ENCODE measurements at places on chromosomes 6 and 20.

- DNase-seq, result no peak
Measured at GRCh38 chr6:144189351-144189750, 39.0 kb downstream of the STX11 start.

- no peak for DNase-seq
Measured at GRCh38 chr6:111573892-111574797, 31.5 kb downstream of the TRAF3IP2 start.

GRCh38 chr6:169175360-169175887, 78.2 kb downstream of the THBS2 start:
- DNase-seq, result no peak

DNA sequence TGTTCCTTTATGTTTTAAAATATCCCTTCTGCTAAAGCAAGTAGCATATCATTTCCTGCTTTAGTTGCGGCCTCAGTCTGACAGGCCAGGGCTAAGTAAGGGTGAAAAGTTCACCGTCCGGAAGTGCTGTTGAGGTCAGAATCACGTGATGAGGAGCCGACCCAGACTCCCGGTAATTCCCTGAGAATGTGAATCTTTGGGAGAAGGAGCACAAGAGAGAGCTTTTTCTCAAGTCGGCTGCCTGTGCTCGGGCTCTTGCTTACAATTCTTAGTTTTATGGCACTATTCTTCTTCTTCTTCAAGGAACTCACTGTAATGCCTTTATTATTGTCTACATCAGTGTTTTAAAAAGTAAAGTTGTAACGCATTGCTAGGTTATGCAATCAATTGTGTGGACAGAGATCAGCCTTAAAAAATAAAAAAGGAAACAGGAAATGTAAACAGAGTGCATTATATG, 309.3 kb downstream of the PRL start:
- DNase-seq, result peak; percentile 61

DNA sequence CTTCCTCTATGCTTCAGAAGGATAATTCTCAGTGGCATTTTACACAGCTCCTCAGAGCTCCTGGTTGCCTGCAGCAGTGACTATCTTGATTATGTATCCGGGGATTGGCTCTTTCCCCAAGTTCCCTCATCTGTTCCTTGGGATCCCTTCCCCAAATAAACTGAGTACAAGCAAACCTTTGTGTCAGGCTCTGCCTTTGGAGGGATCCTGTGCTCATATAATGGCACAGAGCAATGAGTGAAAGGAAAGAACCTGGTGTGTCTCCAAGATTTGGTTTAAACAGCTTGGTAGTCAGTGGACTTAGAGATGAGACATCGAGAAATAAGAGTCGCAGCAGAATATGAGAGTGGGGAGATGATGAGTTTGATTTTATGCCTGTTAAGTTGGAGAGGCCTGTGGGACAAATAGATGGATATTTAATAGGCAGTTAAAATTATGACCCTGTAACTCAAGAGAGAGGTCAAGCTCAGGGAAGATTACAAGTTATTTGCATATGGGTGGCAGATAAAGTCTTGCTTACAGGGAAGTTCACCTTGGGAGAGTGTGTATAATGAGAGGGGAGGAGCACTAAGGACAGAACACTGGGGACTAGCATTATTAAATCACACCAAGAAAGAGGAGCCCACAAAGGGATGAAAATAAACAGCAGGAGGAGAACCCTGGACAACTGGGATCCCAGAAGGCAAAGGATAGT, 44.1 kb upstream of the GCLC start:
- no peak for DNase-seq

DNA sequence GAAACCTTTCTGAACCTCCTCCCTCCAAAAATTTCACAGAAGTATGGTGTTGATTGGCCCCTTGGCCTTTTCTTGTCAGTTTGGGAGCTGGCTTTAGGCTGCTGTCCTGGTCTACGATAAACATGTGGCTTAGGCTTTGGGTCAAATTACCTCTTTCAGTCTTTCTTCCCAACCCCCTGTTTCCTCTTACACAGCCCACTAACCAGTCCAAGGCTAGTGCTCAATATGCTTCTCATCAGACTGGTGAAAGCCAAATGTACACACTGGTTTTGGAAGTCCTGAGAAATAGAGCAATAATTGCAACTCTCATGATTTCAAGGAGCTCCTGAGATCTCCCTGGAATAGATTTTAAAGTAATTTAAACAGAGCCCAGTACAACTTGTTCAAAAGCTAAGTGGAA, 933.7 kb upstream of the GJE1 start:
- no peak for DNase-seq

GRCh38 chr20:54267483-54268003, 59.7 kb downstream of the PFDN4 start:
- no peak for DNase-seq

GRCh38 chr6:99761711-99762110, 155.1 kb downstream of the PRDM13 start:
- no peak for DNase-seq

- no peak for DNase-seq
Measured at GRCh38 chr20:3812259-3812681, 8.1 kb upstream of the AP5S1 start.

- no peak for DNase-seq
Measured at GRCh38 chr6:161353208-161353613, 79.3 kb upstream of the AGPAT4 start.

GRCh38 chr6:118744261-118744941, 93.0 kb upstream of the CEP85L start:
- no peak for DNase-seq

DNA sequence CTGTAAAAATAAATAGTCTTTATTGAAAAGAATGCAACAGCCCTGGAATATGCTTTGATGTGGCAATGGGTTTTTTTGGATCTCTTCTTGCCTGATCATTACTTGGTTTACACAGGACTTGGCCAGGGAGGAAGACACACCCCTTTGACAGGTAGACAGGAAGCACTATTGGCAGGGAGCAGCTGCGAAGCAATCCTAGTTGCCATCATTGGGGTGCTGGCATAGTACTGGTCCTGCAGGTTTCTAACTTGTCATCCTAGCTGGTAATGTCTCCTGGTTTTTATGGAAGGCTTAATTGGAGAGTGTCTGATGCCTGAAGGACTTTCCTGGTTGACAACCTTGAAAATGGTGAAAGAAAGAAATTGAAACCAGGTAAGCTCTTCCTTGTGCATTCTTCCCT, 71.2 kb upstream of the CCN6 start:
- DNase-seq, result no peak

DNA sequence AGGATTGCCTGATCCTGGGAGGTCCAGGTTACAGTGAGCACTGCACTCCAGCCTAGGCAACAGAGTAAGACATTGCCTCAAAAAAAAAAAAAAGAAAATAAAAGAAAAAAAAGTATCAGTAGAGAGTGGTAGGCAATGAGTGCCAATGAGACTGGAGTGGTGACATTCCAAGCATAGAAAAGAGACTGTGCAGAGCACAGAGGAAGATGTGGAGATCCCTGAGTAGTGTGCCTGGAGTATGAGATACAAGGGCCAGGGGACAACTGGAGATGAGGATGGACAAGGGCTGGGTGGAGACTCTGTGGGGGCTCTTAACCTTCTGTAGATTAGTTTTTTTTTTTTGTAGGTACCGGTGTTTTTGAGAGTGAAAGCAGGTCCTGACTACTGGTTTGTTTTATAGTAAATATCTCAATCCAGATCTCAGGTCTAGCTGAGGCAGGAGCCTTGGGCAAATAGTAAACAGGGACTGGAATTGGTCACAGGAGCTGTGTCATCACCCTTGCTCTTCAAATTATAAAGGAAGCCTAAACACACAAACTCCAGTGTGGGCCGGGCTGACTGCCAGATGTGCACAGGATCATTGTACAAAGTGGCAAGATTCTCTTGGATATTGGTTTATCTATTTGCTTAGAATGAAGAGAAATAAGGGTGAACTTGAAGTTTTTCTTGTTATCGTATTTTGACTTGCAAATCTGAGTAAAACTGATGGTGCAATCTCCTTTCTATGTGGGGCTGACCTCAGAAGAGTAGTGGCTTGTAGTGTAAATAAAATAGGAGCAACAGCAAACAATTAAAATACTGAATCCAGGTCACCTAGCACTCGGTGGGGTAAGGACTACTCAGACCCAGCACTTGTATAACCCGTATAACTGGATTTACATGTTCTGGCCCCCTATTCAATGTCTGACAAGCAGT, 144.9 kb downstream of the SOX4 start:
- no peak for DNase-seq

GRCh38 chr20:24027229-24027628, 38.6 kb upstream of the GGTLC1 start:
- no peak for DNase-seq

DNA sequence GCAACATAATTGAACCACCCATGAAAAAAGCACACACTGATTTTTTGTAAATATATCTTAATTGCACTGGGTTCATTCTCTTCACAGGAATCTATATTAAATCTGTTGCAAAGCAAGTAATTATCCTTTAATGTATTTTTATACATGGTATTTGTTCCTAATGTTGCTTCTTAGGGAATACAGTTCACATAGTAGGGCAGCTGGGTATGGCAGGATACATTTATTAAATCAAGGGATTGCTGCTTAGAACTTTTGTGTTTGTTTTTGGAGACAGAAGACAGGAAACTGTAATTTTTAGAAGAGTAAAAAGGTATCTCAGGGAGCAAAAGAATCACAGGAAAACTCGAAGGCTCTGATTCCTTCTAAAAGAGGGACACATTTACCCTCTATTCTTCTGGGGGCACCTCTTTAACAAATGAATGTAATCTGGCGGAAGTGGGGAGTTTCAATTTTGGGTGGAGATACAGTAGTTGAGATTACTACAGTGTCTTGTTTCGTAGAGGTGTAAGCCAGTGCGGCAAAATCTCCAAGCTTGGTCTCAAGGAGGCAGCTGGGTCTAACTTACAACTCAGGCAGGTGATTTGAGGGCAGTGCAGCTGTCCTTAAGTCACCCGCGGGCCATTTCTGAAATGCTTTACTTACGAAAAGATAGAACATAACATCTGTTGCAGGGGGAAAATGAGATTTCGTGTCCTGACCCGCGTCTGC, 812 bp upstream of the SMIM13 start:
- no peak for DNase-seq
